ENCODE measurements at places on chromosomes 3 and 15.

GRCh38 chr3:88940296-88940695, 167.1 kb upstream of the EPHA3 start:
- DNase-seq = no peak

DNA sequence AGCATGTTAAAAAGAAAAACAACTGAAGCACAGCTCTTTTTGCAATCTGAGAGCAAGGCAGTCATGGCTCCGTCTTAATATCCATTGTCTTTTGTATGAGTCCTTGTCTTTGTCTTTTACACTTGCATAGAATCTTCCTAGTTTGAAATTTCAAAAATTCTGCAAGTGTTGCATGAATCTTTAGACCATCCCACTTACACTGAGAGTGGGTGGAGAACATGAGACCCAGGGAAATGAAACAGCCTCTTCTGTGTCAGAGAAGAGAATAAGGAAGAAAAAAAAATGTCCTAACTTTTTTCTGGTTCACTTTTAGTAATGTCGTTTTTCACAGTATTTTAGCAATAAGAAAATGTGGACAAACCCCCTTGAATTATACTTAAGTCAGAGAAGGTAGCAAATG, 12.1 kb upstream of the DCLK3 start:
- no peak for DNase-seq

DNA sequence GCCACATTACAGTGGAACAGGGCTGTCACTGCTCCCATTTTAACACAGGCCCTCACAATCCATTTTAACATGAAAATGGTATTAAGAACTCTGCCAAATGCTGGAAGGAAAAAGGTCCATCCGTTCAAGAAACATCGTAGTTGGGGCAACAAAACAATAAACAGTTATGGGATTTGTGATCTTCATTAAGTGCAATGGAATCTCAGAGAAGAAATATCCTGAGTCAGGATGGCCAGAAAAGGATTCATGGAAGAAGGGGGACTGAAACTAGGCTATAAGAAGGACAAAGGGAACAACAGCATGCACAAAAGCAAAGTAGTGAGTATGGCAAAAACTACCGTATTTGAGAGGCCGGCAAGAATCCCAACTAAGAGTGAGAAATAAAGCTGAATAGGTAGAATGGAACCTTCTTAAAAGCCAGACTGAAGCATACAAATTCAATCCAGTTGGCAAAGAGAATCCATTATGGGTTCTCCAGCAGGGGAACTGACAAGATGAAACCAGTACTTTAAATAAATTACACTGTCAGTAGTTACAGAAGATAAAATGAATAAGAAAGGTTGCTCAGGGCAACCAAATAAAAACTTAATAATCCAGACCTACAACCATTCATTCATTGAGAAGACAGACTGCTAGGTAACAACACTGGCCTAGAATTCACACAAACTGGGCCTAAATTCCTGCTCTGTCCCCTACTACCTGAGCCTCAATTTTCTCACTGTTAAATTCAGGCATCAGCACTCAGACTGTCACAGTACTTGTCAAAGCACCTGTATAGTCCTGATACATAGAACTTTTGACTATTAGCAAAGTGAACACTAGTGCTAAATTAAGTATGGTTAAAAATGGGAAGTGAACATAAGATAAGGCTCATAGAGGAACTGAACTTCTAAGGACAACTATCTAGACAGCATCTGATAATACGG, 6.3 kb downstream of the TBL1XR1 start:
- DNase-seq = no peak

DNA sequence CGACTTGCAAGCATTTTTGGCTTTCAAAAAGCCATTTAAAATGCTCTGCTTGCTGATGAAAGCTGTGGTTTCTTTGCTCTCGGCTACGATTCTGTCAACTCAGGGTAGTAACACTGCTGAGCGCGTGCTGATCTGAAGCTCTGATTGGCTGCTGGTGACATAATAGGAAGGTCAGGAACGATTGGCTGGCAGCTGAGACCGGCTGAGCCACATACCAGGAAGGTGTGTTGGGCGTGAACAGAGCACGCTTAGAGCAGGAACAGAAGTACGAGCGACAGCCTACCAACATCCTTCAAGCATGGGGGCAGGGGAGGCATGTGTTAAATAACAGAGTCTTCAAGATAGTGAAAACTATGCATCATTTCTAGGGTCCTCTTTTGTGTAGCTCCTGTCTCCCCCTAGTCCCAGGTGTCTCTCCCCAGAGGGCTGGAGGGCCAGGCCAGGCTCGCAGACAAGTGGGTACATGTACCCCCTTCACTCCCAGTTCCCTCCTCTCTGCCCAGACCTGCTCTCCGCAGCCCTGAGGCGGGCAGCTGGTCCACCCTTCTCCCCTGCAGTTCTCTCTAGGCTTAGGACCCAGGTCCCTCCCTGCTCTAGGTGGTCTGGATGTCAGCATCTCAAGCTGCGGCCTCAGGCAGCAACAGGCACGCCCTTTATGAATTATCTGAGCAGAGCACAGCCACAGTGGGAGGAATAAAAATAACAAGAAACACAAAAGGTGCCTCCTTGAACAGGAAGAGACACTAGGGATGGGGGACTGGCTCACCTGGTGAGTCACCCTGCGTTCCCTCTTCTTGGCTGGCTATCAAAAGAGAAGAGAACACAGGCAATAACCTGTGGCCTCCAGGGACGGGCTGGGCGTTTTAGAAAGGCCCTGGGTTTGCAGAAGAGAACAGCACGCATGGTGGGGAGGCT, 76.0 kb downstream of the TAMM41 start:
- peak; percentile 86 for DNase-seq

Measured in CD4-positive, alpha-beta T cell treated with Interferon gamma for 1 hour (primary cell).